Head of caudate nucleus (tissue), 42 donors: ENCODE measurements at places on chromosomes 13 and 19.

GRCh38 chr13:31896427-31896826 lies 135.1 kb upstream of the FRY start:
- DNase-seq: no peak

DNA sequence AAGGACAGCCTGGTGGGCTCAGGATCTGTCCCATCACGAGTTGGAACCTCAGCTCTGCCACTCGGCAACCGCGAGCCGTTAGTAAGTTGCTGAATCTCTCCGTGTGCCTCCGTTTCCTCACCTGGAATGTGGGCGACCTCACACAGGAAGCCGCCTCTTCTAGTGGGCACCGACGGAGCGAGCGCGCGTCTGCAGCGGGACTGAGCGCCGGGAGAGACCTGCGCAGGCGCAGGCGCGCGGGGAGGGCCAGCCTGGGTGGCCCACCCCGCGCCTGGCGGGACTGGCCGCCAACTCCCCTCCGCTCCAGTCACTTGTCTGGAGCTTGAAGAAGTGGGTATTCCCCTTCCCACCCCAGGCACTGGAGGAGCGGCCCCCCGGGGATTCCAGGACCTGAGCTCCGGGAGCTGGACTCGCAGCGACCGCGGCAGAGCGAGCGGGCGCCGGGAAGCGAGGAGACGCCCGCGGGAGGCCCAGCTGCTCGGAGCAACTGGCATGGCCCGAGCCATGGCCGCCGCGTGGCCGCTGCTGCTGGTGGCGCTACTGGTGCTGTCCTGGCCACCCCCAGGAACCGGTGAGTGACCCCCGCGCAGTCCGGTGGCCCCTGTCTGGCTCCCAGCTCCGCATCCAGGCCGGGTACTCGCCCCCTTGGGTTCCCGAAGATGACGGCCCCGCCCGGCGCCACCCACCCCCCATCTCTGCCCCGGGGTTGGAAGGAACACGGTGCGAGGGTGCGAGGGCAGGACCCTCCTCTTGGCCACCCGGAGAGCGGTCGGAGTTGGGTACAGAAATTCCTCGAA lies at the start of gene PVR:
TSS of gene PVR (plus strand) at position 306 of the 797 bp plus-strand sequence. CDS start at position 493, 187 bp downstream.
- peak; percentile 68 for DNase-seq

GRCh38 chr13:105814902-105815250 lies 720.6 kb downstream of the EFNB2 start:
- DNase-seq: no peak

DNA sequence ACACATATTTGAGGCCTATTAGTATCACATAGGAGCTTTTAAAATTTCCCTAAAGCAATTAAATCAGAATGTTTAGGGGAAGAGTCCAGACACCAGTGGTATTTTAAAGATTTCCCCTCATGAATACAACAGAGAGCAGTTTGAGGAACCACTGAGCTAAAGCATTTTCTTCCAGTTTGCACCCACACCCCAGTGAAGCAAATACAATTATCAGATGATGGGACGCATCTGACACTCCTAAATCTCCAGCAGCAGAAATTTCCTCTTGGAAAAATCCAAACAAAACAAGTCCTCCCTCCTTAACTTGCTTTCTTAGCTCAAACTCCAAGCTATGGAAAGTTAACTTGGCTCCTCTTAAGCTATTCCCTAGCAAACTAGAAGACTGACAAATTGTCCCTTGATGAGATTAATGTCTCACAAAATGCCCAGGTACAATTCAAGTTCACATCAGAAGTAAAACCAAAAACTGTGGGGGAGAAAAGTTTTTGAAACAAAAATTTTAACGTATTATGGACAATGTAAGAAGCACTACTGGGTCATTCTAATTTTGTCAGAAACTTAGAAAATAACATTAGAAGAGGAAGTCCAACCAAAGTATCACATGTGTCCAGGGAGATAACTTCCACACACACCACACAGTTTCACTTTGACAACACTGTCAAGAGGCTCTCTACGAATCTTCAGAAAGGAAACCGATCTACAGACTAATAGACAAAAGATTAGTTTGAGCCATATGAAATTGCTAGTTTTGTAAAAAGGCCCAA lies 74.1 kb downstream of the ABCC4 start:
- no peak for DNase-seq

GRCh38 chr13:97200081-97200942 lies 21.8 kb upstream of the MBNL2 start:
- DNase-seq: no peak

GRCh38 chr13:40697711-40698110 lies 31.3 kb upstream of the FOXO1 start:
- DNase-seq: no peak

- DNase-seq: no peak
These were observed 23.4 kb upstream of the NDUFS7 start for GRCh38 chr19:1360126-1360817.

- DNase-seq: no peak
These were observed 918.6 kb downstream of the UQCRFS1 start for GRCh38 chr19:28294395-28294794.

- no peak for DNase-seq
These were observed 90.1 kb downstream of the SERP2 start for GRCh38 chr13:44463759-44464158.

- no peak for DNase-seq
These were observed 8.3 kb downstream of the ZNF160 start for GRCh38 chr19:53094754-53095575.

DNA sequence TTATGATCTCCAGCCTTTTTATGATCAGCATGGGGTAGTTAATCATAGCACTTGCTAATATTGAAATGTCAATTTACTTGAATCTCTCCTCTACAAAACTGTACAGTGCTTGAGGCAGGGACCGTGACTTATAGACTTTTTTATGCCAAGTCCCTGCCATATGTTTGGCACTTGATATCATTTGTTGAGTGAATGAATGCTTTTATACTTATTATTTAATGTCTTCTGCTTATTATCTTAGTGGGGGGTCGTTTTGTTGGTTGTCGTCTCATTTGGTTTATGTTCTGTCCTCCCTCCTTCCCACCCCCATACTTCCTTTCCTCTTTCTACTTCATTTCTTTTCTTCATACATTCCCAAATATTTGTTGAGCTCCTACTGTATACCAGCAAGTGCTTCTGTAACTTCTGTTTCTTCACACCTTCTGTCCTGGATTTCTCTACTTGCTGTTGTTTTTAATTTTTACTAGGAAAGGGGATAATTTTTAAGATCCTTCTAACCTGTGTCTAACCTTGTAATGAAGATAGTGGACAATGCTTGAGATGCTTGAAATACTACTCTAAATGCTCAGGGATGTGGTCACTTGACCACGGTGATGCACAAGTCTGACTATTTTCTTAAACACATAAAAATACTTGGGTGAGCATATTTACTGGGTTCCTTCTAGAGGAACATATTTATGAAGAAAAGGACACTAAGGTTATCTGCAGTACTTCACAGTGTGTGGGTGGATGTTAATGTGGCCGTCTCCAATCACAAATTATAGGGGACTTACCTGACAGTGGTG lies 223.8 kb downstream of the TDRD3 start:
- DNase-seq: no peak

DNA sequence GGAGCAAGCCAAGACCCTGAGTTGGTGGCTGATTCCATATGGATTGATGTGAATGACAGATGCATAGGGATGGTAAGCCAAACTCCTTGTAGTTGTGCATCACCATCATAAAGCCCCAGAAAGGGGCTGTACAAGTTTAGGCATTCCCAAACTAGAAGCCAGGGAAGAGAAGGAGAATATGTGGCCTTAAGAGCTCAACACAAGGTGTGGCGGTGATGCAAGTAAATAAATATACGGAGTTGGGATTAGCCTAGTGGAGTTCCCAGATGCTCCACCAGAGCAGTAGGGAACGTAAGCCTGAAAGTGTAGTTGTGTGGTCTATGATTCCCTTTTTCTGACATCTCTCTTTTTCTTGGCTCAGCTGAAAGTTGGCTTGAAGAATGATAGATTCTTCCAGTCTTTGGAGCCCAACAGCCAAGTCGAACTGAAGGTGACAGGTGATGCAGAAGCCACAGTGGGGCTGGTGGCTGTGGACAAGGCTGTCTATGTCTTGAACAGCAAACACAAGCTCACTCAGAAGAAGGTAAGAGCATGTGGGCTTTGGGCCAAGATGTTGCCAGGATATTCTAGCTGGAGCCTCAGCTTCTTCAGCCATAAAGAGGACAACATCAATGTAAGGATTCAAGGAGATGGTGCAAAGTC lies 30.1 kb downstream of the RDH8 start:
- DNase-seq: no peak
